Activated CD8-positive, alpha-beta memory T cell treated with anti-CD3 and anti-CD28 coated beads for 1 hour (primary cell): ENCODE measurements at places on chromosomes 13 and 19.

- no peak for DNase-seq
Measured at GRCh38 chr19:12800923-12801465, 606 bp downstream of the PRDX2 start.

GRCh38 chr19:6551607-6552450 is 21.0 kb downstream of the TNFSF9 start:
- peak; percentile 48 for DNase-seq

DNA sequence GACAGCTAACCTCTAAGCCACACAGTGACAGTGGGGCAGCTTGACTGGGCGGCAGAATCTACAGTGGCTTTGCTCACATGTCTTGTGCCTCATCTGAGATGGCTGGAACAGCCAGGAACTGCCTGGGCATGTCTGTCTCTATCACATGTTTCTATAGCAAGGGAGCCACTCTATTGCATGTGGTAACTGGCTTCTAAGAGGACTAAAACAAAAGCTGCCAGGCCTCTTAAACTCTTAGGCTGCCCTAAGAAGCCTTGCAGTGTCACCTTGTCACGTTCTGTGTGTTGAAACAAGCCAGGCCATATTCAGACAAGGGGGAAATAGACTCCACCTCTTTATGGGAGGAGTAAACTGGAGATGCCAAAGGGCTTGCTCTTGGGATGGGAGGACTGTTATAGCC is 122.9 kb upstream of the MAB21L1 start:
- no peak for DNase-seq

- no peak for DNase-seq
Measured at GRCh38 chr19:15556634-15557181, 48.4 kb downstream of the CYP4F22 start.

DNA sequence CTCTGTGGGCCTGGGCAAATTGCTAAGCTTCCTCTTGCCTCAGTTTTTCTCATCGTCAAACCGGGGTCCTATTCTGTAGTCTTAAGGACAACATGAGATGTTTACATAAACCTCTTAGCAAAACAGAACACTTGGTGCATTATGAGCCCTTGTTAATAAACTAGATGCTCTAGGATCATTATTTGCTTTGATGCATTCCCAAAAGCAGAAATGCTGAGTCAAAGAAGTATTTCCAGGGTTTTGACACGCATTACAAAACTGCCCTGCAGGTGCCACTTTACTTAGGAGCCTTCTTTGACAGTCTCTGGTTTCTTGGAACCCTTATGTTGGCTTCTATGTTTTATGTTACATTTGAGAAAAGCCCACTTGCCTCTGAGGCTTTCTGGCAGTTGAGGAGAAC is 12.1 kb downstream of the AKAP11 start:
- no peak for DNase-seq

DNA sequence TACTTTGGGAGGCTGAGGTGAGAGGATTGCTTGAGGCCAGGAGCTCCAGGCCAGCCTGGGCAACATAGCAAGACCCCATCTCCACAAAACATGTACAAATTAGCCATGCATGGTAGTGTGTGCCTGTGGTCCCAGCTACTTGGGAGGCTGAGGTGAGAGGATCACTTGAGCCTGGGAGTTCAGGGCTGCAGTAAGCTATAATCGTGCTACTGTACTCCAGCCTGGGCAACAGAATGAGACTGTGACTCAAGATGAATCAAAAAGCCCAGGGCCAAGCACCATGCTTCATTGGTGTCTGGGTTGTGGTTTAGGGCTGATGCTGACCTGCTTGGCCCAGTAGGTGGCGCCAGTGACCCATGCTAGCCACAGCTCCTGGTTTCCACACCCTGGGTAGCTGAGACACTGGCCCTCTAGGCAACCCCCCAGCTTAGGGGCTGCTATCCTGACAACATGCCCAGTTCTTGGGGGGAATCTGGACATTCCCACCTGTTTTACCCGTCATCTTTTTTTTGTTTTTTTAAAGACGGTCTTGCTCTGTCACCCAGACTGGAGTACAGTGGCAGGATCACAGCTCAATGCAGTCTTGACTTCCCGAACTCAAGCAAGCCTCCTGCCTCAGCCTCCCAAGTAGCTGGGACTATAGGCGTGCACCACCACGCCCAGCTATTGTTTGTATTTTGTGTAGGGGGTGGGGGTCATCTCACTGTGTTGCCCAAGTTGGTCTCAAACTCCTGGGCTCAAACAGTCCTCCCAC is 5.5 kb downstream of the CCDC124 start:
- DNase-seq = peak; percentile 72
